NCI-H187 (cell line): ENCODE measurements at places on chromosomes 11 and 22.

DNA sequence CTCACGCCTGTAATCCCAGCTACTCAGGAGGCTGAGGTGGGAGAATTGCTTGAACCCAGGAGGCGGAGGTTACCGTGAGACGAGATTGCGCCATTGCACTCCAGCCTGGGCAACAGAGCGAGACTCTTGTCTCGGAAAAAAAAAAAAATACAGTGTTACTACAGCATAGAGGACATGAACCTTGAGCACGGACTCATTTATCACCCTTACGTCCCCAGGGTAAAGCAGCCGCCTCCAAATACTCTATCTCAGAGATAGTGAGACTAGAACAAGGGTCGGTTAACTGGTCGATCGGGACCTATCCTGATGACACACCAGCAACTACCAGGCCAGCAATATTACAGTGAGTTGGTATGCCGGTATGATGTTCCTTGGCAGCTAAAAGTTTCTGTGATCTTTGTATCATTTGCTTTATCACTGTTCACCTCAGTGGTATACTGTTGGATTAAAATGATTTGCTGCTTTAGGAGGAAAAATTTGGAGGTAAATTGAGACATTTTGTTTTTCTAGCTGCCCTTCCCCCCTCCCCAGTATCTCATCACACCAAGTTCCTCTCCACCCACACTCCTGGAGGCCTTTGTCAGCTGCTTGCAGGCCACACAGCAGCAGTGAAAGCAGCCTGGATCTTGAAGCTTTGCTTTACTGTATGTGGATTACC, 7.0 kb upstream of the SIDT2 start:
- DNase-seq, result no peak

DNA sequence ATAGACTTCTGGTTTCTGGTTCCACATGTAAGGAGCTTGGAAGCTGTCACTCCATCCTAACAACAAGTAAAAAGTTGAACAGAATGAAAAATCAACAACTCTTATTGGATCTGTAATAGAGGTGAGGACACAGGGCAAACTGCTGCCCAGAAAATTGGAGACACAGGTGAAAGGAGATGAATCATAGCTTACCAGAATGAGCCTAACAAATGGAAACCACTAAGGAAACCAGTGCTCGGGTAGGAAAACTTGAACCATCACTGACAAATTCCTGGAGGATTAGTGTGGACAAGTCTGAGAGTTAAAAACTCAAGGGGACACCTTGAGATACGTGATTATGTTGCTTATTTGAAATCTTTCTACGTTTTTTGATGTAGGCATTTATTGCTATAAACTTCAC, 52.1 kb downstream of the GDPD4 start:
- no peak for DNase-seq

DNA sequence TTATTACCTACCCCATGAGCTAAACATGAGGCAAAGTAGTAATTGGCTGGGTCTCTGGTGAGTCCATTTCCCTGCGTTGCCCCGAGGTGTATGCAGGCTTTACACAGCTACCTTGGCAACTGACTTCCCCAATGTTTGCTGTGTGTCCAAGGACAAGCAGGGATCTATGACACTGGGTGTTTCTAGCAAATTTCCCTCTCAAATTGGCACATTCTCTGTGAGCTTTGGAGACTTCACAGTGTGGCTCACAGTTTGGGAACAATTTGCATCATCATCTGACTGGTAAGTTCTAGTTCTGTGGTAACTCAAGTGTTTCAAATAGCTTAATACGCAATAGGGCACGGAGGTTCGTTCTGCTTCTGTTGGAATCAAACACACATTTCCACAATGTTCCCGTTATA, 12.5 kb downstream of the NNMT start:
- no peak for DNase-seq

DNA sequence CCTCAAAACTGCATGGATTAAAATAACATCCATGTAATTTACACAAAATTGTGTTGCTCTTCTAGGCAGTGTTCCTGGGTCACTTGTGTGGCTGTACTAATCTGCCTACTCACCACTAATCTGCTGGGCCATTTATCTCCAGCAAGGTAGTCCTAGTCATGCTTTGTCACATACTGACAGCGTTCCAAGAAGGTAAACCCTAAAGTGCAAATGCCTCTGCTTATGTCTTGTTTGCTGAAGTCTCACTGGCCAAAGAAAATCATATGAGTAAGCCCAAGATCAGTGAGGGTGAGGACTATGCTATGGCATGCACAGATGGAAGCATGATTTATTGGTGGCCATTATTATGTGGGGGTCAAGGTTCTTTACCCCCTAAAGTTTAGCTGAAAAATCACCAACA, 630.2 kb upstream of the LUZP2 start:
- no peak for DNase-seq

- DNase-seq, result no peak
These were observed 2.2 kb downstream of the TBX1 start for GRCh38 chr22:19762568-19763457.
